Naive thymus-derived CD4-positive, alpha-beta T cell (primary cell): ENCODE measurements at places on chromosomes 11 and 22. TPM values are rescaled to one million over a fixed set of nuclear protein-coding genes. Genes with fewer than 3 reads are reported as not detected.
A peak's percentile ranks its signal among the peaks of the same experiment; 100 is the strongest.

The MMP12 gene
- not detected for polyA plus RNA-seq

- DNase-seq, result no peak
Observed at GRCh38 chr11:108518581-108518980, 20.4 kb upstream of the POGLUT3 start.

DNA sequence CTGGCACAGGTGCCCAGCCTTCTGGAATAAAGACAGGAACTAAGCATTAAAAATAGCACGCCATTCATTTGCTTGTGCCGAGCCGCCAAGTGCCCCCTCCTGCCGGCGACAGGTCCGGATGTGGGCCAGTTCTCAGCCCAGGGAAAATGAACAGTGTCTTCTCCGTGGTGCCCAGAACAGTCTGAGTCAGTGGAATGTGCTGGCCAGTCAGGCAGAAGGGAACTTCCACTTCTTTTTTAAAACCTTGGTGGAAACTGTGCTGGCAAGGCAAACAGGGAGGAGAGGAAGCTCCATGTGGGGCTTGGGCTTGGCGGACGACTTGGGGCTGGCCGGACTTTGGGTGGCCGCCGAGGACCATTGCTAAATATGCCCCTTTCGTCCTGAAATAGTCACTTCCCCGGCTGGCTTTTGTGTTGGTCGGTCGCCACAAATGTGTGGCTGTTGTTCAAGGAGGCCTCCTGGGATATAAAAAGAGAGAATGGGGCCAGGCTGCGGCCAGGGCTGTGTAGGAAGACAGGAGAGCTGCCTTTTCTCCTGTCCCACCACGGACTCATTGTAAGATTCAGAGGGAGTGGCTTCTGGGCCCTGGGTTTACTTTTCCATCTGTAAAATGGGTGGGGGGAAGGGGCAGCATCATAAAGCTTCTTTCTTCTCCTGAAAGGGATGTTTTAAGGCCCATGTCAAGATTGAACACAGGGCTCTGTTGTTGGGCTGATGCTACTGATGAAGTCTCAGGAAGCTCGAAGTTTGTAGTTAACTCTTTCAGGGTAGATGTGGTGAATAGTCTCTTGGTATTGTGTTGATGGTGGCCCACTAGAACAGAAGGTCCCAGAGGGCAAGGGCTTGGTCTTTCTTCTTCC is 101.0 kb downstream of the PTPRJ start:
- DNase-seq, result no peak

GRCh38 chr22:47160781-47161520 is 398.5 kb downstream of the TBC1D22A start:
- no peak for DNase-seq

The GNAZ gene
- polyA plus RNA-seq, result not detected

The SCGB1A1 gene
- polyA plus RNA-seq, result not detected

- no peak for DNase-seq
Observed at GRCh38 chr11:11538277-11538960, 83.4 kb downstream of the GALNT18 start.

GRCh38 chr11:124493016-124493655 is 47.6 kb upstream of the OR8B8 start:
- no peak for DNase-seq

The OR6A2 gene
- polyA plus RNA-seq, result not detected

DNA sequence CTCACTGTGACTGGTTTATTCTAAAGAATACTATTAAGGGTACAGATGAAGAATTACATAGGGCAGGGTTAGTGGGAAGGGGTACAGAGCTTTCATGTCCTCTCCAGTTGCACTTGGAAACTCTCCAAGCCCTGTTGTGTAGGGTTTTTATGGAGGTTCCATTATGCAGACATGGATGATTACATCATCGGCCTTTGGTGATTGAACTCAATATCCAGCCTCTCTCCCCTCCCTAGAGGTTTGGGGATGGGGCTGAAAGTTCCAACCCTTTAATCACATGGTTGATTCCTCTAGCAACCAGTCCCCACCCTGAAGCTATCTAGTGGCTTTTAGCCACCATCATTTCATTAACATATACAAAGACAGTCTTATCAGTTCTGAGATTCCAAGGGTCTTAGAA is 472.6 kb downstream of the BUD13 start:
- no peak for DNase-seq

- no peak for DNase-seq
Observed at GRCh38 chr22:33577862-33578411, 342.3 kb downstream of the LARGE1 start.

The TMEM184B gene
- 19.5 TPM for polyA plus RNA-seq

- no peak for DNase-seq
Observed at GRCh38 chr11:76802151-76802550, 19.0 kb downstream of the TSKU start.

GRCh38 chr11:68528630-68529029 is 68.1 kb downstream of the PPP6R3 start:
- DNase-seq, result peak; percentile 9

- DNase-seq, result no peak
Observed at GRCh38 chr11:85791409-85791990, 19.4 kb downstream of the SYTL2 start.

- DNase-seq, result no peak
Observed at GRCh38 chr11:68689737-68690625, 5.6 kb downstream of the GAL start.

DNA sequence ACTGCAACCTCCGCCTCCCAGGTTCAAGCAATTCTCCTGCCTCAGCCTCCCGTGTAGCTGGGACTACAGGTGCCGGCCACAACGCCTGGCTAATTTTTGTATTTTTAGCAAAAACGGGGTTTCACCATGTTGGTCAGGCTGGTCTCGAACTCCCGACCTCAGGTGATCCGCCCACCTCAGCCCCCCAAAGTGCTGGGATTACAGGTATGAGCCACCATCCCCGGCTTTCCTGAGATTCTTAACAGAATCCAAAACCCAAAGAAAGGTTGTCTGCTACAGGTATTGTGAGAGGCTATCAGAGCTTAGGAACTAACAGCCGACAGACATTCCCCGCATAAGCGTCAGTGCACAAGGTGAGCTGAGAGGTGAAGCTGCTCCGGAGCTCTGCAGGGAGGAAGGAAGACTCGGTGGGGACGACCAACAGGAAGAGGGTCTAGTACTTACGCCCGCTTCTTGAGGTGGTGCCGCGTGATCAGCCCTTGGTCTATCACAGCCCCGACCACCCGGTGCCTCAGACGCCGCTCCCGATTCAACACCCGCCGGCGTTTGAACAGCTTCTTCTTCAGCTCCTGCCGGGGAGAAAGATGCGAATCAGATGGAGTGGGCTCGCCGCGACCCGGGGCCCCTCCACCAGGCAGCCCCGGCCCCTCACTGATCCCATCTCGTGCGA is 470 bp downstream of the C11orf98 start:
- no peak for DNase-seq

The IL10RA gene
- 163 TPM for polyA plus RNA-seq

DNA sequence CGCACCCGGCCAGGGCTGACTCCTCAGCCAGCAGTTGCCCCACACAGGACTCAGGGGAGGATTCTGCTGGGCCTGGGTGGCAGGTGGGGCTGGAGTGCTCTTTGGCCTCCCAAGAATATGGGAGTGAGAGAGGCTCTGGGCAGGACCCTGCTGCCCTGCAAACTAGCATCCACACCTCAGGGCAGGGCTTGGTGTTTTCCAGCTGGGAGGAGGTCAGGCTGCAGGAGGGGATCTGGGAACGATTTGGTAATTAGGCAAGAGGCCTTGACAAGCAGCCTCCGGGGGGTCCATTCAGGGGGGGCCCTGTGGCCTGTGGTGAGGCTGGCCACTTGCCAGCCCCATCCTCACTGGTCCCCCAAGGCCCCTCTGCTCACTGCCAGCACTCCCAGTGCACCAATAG is 35.8 kb downstream of the WNT11 start:
- DNase-seq, result no peak

The OR51F2 gene
- polyA plus RNA-seq, result not detected

DNA sequence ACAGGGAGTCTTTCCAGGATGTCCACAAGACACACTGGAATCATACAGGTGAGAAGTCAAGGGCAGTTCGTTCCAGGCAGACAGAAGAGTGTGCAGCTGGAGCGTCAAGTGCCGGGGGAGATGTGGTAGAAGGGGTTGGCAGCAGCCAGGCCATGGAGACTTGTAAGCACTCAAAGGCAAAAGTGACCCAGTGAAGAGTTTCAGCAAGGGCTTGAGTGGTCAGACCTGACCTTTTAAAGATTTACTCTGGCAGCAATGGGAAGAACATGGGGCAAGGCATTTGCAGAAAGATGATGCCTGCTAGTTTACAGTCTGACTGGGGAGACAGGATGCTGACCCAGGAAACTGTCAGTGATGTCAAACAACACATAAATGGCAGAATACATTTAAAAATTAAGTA is 29.0 kb downstream of the P4HA3 start:
- DNase-seq, result no peak

The THY1 gene
- polyA plus RNA-seq, result not detected

GRCh38 chr11:124941703-124942102 is 5.9 kb upstream of the HEPACAM start:
- DNase-seq, result no peak

The ANGPTL5 gene
- polyA plus RNA-seq, result not detected

- DNase-seq, result peak; percentile 51
Observed at GRCh38 chr11:73141309-73142127, 600 bp downstream of the FCHSD2 start.

- no peak for DNase-seq
Observed at GRCh38 chr22:40240686-40241085, 63.0 kb downstream of the TNRC6B start.

DNA sequence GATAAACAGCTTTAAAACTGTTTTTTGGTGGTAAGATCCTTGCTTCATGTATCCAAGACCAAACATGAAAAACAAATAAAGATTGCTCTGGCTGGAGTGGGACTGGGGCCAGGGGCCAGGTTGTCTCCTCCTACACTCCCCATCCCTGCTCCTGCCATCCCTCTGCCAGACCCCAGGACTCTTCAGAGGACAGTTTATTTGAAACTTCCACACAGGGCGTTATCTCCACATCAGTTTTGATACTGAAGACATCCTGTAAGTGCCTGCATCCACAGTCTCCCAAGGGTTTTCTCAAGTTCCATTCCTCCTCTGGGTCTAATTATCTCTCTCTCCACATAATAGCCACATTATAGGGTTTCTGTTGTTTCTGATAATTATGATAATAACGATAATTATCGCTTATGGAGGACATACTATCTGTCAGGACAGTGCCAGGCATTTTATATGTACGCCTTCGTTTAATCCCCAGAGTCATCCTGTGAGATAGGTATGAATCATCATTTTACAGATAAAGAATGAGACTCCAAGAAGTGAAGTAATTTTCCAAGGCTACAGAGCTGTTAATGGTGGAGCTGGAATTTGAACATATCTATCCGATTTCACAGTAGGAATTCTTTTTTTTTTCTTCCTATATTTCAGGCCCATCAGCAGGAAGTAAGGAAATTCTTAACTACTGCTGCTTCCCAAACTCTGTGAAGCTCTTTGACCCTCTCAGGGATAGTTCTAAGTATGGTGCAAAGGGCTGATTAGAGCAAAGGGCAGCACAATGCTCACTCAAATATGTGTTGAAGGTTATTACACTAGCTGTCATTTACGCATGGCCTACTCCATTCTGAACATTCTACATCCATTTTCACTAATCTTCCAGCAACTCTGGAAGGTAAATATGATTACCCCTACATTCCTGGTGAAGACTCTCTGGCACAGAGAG is 488.0 kb upstream of the CCDC90B start:
- DNase-seq, result no peak

DNA sequence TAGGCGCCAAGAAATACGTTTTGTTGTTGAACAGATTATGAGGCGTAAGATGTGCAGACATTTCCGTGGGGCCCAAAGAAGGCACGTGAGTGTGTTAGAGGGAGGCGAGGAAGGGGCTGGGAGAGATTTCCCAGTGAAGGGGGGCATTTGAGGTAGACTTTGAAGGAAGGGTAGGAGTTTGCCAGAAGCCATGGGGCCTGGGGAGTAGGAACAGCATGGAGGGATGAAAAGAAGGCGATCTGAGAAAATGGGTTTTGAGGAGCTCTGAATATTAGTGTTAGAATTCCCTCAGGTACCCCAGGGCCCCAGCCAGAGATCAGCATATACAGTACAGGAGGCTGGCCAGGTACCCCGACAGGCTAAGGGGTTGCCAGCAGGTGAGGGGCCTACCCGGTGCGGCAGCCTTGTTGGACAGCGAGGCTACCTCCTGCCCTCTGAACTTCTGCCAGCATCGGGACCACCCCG is 414 bp upstream of the MIEF1 start:
- no peak for DNase-seq

GRCh38 chr11:65781152-65781961 is 581 bp upstream of the AP5B1 start:
- no peak for DNase-seq

The A4GALT gene
- not detected for polyA plus RNA-seq

The TSPAN18 gene
- polyA plus RNA-seq, result 8.8 TPM

- DNase-seq, result no peak
Observed at GRCh38 chr11:72534371-72535193, 100.3 kb upstream of the CLPB start.

- no peak for DNase-seq
Observed at GRCh38 chr22:31342389-31343140, 3.6 kb downstream of the PATZ1 start.

GRCh38 chr22:46936378-46936903 is 174.0 kb downstream of the TBC1D22A start:
- no peak for DNase-seq

DNA sequence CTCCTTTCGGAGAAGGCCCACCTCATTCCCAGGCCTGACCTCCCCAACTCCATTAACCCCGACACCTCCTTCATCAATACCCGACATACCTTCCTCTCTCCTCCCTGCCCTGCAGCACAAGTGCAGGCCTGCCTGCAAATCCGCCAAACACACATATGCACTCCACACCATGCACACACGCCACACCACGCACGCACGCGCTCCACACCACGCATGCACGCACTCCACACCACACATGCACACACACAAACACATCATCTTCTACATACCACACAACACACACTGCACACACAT is 629.6 kb downstream of the TBC1D22A start:
- no peak for DNase-seq

The CD3G gene
- 333 TPM for polyA plus RNA-seq
